ENCODE measurements at places on chromosomes 7 and 10. TPM values are rescaled to one million over a fixed set of nuclear protein-coding genes. Genes with fewer than 3 reads are reported as not detected.

GIMAP2 gene
- 18.1 TPM for total RNA-seq

NPY4R2 gene
- total RNA-seq, result not detected

DLX5 gene
- total RNA-seq, result not detected

CNTNAP2 gene
- 7.4 TPM for total RNA-seq

CNPY1 gene
- total RNA-seq, result not detected

- H3K27ac ChIP-seq, result no peak overlapping the region
- H3K27me3 ChIP-seq, result no peaks in the 10 kb centered on the region
- H3K36me3 ChIP-seq, result no peaks in the 10 kb centered on the region
- peaks cover 9% of the 10 kb centered on the region for H3K4me1 ChIP-seq
These were observed 4.1 kb upstream of the CPA4 start for GRCh38 chr7:130288829-130289228.

DNA sequence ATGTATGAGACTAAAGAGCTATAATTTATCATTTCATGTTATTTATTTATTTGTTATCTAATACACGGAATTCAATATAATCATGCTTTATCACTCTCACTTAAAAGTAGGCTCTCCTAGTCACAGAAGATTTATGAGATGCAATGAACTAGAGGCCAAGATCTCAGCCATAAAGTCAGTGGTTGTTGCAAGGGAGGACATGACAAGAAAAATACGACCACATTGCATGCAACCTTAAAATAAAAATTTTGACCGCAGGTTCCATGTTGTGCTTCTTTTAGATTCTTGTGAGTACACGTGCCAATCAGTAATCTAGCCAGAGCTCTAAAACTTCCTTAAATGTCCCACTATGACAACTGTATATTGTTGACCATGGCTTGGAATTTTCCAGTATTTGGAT is 75.9 kb upstream of the SP8 start:
- no peak for DNase-seq
- no peaks in the 10 kb centered on the region for H3K4me1 ChIP-seq
- no peak overlapping the region for H3K27ac ChIP-seq

- no peak overlapping the region for H3K4me3 ChIP-seq
- no peaks in the 10 kb centered on the region for H3K36me3 ChIP-seq
- H3K4me1 ChIP-seq, result no peaks in the 10 kb centered on the region
These were observed 39.8 kb downstream of the SPOCK2 start for GRCh38 chr10:72048450-72049124.

GRCh38 chr7:35993113-35993512 is 159.9 kb upstream of the EEPD1 start:
- H3K4me3 ChIP-seq, result no peak overlapping the region
- no peaks in the 10 kb centered on the region for H3K27me3 ChIP-seq
- no peak overlapping the region for H3K27ac ChIP-seq
- H3K4me1 ChIP-seq, result no peaks in the 10 kb centered on the region
- no peaks in the 10 kb centered on the region for H3K36me3 ChIP-seq
- DNase-seq, result no peak

DNA sequence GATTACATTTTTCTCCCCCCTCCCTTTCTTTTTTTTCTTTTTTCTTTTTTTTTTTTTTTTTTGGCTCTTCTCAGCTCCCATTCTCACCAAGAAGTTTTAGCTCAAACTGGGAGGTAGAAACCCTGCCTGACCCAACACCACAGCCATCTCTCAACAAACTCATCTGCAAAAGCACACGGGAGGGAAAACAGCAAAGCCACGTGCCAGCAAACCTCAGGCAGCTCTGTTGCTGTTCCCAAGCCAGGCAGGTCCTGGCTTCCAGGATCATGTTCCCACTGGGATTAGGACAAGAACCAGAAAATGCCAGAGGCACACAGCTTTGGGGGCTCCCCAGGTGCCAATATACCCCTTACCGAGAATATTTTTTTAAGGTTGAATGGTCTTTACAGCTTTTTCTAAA is 56.7 kb downstream of the ITIH5 start:
- no peak for DNase-seq
- peaks cover 2% of the 10 kb centered on the region for H3K27me3 ChIP-seq
- no peaks in the 10 kb centered on the region for H3K4me1 ChIP-seq
- no peak overlapping the region for H3K4me3 ChIP-seq
- H3K27ac ChIP-seq, result no peak overlapping the region
- H3K36me3 ChIP-seq, result no peaks in the 10 kb centered on the region

GRCh38 chr10:86110156-86110786 is 256.3 kb downstream of the GRID1 start:
- H3K36me3 ChIP-seq, result no peaks in the 10 kb centered on the region
- no peak for DNase-seq
- no peaks in the 10 kb centered on the region for H3K4me1 ChIP-seq
- no peak overlapping the region for H3K4me3 ChIP-seq

DNA sequence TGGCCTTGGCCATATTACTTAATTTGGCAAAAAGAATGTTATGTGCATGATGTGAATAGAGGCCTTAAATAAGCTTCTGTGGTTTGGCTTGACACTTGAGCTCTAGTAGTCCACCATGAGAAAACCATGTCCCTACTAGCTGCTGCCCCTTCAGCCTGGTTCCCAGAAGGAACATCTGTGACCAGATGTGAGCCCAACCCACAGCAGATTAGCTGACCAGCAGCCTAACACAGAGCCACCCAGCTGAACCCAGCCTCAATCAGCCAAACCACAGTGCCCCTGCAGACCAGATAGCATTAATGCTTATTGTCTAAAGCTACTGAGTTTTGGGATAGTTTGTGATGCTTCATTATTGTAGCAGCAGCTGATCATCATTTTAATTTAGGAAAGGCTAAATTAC is 16.6 kb downstream of the JAZF1 start:
- H3K36me3 ChIP-seq, result peaks cover 4% of the 10 kb centered on the region
- no peak overlapping the region for H3K4me3 ChIP-seq
- DNase-seq, result no peak
- H3K27ac ChIP-seq, result peak overlapping the region; percentile 13
- H3K27me3 ChIP-seq, result no peaks in the 10 kb centered on the region
- H3K4me1 ChIP-seq, result peaks cover 96% of the 10 kb centered on the region

GRCh38 chr10:81081887-81082620 is 544.4 kb downstream of the SH2D4B start:
- no peaks in the 10 kb centered on the region for H3K36me3 ChIP-seq
- no peak for DNase-seq
- H3K4me1 ChIP-seq, result no peaks in the 10 kb centered on the region
- no peak overlapping the region for H3K4me3 ChIP-seq
- H3K27me3 ChIP-seq, result no peaks in the 10 kb centered on the region
- no peak overlapping the region for H3K27ac ChIP-seq

DNA sequence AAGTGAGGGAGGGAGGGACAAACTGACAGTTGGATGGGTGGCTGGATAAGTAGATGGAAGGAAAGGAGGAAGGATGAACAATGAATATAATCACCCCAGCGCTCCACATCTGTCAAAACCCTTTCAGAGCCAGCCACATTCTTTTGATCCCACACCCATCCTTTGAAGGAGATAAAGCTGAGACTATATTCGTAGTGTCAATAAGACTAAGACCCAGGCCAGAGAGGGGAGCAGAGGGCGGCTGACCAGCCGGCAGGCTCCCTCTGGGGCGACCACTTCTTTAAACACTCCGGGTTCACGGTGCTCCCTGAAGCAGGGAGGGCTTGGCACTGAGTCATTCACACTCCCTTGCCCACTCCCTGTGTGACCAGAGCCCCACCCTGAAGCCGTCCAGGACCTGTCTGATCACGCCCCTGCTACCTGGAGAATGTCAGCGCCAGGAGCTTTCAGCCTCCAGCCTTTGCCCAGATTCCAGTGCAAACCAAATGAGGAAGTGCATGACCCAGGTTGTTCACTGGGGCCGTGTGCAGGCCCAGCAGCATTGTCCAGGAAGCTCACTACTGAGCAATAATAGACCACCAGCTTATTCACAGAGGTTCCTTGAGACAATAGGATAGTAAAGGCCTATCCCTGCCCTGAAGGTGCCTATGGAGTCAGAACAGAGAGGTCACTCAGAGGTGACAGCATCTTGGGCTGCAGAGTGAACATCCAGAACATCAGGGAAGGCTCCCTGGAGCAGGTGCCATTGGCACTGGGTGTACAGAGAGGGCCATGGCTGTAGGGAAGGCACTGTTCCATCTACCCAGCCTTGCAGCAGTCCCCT is 34.4 kb downstream of the UNC5B start:
- H3K27ac ChIP-seq, result no peak overlapping the region
- no peaks in the 10 kb centered on the region for H3K4me1 ChIP-seq
- H3K27me3 ChIP-seq, result peaks cover 8% of the 10 kb centered on the region

DNA sequence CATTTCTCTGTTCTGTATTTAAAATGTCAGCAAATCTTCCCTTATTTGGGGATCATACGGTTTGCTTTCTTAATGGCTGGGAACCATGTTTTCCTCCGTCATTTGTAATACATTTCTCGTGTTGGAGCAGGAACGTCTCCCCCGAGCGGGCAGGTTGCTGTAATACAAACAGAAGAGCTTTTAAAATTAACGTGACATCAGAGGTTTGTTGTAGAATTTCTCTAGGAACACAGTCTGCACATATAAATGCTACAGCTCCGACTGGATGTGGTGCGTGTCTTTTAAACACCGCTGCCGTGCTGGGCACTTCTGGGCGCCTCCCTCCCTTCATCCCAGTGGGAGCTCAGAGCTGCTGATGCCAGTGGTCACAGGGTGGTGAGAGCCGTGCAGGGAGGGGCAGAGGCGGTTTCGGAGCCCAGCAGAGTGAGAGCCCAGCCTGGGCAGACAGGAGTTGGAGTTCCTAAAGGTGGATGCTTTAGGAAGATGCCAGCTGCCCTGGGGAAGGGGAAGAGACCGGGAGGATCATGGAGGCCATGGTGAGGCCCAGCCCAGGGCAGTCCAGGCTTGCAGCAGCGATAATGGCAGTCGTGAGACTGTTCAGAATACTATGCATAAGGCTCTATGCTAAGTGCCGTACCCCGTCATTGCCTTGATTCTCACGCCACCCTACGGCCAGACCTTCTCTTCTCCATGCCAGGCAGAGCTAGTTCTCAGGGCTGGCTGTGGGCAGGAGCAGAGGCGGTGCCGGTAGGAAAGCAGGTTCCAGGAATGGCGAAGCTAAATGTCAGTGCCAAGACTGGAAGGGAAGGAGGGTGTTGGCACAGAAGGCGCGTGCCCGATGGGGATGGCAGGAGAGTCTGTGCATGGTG is 96.2 kb downstream of the GLRX3 start:
- DNase-seq, result no peak
- H3K4me1 ChIP-seq, result no peaks in the 10 kb centered on the region
- H3K27ac ChIP-seq, result no peak overlapping the region
- H3K4me3 ChIP-seq, result no peak overlapping the region

DNA sequence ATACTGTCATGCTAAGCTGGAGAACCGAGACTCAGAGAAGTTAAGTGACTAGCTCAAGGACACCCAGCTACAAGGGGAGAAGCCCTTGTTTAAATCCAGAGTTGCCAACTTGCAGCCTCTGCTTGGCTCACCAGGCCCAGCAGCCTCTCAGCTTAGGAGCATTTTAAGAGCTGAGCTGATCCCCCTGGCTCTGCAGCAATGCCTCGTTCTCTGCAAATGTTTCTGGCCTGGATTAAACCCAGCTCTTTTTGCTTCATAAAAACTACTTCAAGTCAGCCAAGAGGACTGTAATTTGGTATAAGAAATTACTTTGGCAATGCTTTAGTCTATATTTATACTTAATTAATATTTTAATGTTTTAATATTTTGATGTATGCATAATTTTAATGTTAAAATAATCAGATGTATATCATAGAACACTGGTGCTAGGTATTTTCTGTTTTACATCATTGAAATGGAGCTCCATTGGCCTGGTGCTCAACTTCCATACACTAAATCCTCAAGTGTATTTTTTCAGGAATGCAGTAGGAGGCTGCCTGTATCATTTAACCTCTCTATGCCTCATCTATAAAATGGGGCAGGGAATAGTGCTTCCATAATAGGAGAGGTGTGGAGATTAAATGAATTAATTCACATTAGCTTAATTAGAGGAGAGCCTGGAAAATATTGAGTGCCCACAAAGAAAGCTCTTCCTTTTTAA is 184.2 kb downstream of the EMX2 start:
- H3K4me1 ChIP-seq, result no peaks in the 10 kb centered on the region
- H3K27ac ChIP-seq, result no peak overlapping the region
- no peaks in the 10 kb centered on the region for H3K27me3 ChIP-seq
- no peaks in the 10 kb centered on the region for H3K36me3 ChIP-seq
- DNase-seq, result no peak

DNA sequence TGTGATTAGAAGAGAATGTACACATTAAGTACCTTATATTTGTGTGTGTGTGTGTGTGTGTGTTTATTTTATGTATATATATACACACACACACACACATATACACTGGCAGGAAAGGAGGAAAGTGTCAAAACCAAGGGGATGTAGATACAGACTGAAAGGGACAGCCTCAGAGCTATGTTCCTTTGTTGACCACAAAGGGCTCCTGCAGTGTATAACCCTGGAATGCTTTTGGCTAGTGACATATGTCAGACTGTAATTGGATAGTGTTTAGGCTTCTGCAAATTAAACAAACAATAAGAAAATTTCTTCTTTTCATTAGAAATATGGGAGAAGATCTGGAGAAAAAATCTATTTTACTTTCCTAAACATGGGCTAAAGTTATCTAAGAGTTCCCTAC is 15.9 kb downstream of the GBF1 start:
- peaks cover 47% of the 10 kb centered on the region for H3K36me3 ChIP-seq
- no peaks in the 10 kb centered on the region for H3K4me1 ChIP-seq
- no peak for DNase-seq
- H3K27ac ChIP-seq, result no peak overlapping the region
- H3K27me3 ChIP-seq, result no peaks in the 10 kb centered on the region

DNA sequence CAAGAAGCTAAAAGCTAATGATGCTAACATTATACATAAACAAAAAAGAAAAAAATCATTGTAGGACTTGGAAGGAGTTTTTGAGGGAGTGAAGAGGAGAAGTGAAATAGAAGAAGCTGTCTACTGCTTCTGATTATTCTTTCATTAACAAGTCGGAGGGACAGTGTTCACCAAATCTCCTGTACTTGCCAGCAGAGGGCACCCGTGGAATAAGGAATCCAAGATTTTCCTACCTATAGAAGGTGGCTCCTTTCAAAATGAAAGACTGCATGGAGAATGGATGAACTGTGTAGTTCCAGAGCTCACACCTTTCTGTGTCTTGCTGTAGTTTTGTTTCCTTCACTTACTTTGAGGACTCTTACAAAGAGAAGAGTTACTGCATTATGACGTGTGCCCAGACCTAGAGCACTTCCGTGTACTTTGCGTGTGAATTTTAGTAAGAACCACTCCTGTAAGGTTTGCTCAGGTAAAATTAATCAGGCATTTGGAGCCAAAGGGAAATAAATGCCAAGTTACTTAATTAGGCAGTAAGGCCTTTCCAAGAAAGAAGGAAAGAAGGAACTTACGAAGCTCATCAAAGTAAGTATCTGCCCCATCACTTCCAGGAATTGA is 145.1 kb downstream of the SEMA3D start:
- H3K27me3 ChIP-seq, result no peaks in the 10 kb centered on the region
- no peaks in the 10 kb centered on the region for H3K4me1 ChIP-seq
- no peak overlapping the region for H3K27ac ChIP-seq
- no peaks in the 10 kb centered on the region for H3K36me3 ChIP-seq
- no peak overlapping the region for H3K4me3 ChIP-seq

- H3K36me3 ChIP-seq, result no peaks in the 10 kb centered on the region
- H3K4me3 ChIP-seq, result no peak overlapping the region
- no peak overlapping the region for H3K27ac ChIP-seq
- H3K4me1 ChIP-seq, result peaks cover 4% of the 10 kb centered on the region
- peaks cover 3% of the 10 kb centered on the region for H3K27me3 ChIP-seq
These were observed 291.5 kb upstream of the ZNF32 start for GRCh38 chr10:43939939-43940820.

GRCh38 chr10:89419548-89419947 is 5.2 kb downstream of the IFIT5 start:
- H3K4me3 ChIP-seq, result no peak overlapping the region
- H3K27ac ChIP-seq, result no peak overlapping the region
- H3K27me3 ChIP-seq, result no peaks in the 10 kb centered on the region
- H3K4me1 ChIP-seq, result peaks cover 37% of the 10 kb centered on the region
- peak; percentile 69 for DNase-seq
- H3K36me3 ChIP-seq, result peaks cover 33% of the 10 kb centered on the region
